ENCODE measurements at places on chromosomes 16 and 17.

DNA sequence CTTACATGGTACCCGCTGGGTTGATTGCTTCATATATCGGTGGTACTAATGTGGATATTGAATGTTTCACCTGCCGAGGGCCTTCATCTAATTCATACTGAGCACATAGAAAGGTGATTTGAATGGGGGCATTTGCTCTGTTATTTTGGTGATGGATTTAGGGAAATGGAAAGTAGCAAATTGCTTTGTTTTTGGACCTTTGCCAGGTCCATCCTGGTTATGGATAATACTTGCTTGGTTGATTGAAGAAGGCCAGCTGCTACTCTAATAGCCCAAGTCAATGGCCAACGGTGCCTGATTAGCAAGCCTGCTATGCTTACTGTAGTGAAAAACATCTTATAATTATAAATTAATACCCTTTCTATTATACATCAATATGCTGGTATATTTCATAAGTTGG is 253.6 kb downstream of the CDH13 start:
- no peak for DNase-seq

DNA sequence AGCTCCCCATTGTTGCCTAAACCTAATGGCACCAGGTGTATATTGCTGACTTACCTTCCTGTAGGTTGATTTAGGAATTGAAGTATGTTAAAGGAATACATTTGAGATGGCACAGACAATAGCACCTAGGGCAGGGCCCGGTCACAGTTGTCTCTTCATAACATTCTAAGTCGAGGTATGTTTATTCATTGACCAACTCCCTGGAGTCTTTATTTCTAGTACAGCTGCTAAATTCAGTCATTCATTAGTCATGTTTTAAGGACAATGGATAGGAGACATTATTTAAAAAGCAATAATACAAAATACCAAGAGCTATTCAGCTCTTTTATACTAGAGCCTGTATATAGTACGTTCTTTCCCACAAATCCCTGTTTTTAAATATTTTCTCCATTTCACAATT is 369.5 kb upstream of the HSBP1 start:
- no peak for DNase-seq

GRCh38 chr16:57981636-57982035 is 10.7 kb upstream of the CNGB1 start:
- no peak for DNase-seq

DNA sequence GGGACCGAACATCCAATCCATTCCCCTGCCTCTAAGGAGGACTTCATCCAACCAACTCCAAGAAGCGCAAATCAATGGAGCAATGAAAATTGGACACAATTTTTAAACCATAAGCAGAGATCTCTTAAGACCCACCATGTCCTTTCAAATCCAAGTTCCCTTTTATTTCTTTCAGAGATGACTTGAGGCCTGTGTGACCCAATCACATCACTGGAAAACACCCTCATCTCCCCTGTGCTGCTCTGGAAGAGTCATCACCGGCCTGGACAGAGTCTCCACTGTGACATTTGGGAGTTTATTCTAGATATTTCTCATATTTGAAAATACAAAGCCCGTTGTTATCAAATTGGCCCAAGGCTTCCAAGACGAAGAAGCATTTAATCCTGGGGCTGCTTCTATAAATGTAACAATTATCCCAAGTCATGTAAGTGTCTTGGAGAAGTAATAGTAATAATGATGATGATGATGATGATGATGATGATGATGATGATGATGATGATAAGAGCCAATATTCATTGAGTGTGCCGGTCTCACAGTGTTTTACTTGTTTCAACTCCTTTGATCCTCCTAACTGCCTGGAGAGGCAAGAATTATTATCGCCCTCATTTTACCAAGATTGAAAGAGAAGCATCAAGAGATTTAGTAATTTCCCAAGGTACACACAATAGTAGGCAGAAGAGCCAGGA is 72.1 kb downstream of the COPRS start:
- no peak for DNase-seq

- no peak for DNase-seq
Observed at GRCh38 chr17:82876602-82877379, 37.0 kb upstream of the ZNF750 start.

DNA sequence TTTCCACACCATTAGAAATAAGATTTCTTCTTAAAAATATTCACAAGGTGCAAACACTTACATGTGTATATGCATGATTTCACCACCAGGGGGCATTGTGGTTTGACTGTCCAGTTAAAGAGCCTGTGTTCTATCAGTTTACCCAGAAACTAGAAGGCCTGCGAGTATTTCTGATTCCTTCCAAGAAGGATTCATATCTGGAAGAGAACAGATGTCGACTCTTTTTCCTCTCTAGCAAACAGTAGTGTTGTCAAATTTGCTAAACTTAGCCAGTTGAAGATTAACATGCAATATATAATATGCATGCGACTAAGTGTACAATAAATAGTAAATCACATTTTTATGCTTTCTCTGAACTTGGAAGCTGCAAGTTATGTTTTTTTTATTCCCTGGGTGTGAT is 404.1 kb downstream of the WWOX start:
- DNase-seq: peak; percentile 50

DNA sequence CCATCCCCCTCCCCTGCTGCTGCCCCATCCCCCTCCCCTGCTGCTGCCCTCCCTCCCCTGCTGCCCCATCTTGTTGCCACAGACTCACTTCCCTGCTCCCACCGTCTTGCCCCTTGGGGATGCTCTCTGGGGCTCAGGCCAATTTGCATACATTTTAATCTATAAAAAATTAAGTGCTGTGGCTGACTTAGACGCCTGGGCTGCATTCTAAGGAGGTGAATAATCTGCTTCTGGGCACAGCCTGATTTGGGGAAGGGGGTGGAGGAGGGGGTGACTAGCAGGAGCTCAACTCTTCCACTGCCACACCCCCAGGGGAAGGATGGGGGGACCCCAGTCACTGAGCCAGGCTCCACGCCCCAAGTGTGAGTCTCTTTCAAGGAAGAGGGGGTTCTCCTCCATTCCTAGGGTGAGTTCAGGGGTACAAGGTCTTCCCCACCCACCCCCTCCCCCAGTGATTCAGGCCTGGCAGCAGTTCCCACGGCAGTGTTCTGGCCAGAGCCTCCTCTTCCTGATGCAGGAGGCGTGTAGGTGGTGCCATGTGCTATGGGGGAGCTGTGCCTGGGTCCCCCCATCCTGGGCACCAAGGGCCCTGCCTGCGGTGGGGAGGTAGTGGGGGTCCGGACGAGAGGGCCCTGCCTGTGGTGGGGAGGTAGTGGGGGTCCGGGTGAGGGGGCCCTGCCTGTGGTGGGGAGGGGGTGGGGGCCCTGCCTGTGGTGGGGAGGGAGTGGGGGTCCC is 5.0 kb downstream of the DPH1 start:
- DNase-seq: no peak

DNA sequence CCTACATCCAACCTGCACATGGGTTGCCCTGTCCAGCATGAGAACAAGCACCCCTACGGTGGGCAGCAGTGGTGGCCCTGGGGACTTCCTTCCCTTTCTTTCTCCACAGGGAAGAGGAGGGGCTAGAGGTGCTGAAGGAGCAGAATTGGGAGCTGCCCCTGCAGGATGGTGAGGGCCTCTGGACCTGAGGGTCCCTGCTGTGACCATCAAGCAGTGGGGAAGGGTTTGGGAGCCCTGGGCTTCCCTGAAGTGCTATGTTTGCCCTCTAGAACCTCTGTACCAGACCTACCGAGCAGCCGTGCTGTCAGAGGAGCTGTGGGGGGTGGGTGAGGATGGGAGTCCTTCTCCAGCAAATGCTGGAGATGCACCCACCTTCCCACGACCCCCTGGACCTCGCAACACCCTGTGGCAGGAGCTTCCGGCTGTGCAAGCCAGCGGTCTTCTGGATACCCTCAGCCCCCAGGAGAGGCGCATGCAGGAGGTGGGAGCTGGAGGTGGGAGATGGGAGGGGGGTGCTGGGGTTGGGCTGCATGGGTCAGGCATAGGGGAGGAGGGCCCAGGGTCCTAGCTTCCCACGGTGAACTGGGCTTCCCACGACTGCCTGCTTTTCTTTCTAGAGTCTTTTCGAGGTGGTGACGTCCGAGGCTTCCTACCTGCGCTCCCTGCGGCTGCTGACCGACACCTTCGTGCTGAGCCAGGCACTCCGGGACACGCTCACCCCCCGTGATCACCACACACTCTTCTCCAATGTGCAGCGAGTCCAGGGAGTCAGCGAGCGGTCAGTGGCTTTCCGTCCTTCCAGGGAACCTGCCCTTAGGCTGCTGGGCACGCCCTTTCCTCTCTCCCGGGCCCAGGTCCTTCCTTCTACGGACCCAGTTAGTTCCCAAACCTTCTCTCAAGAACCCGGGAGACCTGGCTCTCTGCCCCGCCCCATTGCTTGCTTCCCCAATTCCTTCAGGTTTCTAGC is 5.0 kb downstream of the ARHGEF15 start:
- DNase-seq: no peak

- DNase-seq: no peak
Observed at GRCh38 chr16:4052801-4053293, 63.4 kb downstream of the ADCY9 start.

- no peak for DNase-seq
Observed at GRCh38 chr17:73445466-73445865, 133.7 kb upstream of the CDC42EP4 start.

- no peak for DNase-seq
Observed at GRCh38 chr17:33234930-33235685, 58.0 kb downstream of the ASIC2 start.

- no peak for DNase-seq
Observed at GRCh38 chr16:89052890-89053724, 40.5 kb upstream of the ACSF3 start.

DNA sequence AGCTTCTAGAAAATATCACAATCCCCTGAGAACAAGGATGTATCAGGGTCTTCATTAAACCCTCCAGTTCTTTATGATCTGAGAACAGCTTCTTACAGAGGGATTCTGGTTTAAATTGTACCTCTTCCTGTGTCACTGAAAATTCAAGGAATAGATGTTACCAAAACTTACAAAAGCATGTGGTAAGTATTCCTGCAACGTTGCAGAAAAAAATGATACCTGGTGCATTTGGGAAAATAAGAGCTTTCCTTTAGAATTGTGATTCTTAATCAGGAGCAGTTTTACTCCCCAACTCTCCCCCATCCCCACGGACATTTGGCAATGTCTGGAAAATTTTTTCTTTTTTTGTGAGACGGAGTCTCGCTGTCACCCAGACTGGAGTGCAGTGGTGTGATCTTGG is 7.3 kb downstream of the SLFN14 start:
- no peak for DNase-seq

GRCh38 chr16:82454152-82454551 is 172.6 kb upstream of the CDH13 start:
- peak; percentile 9 for DNase-seq

GRCh38 chr16:51161440-51162195 is 10.5 kb upstream of the SALL1 start:
- no peak for DNase-seq

DNA sequence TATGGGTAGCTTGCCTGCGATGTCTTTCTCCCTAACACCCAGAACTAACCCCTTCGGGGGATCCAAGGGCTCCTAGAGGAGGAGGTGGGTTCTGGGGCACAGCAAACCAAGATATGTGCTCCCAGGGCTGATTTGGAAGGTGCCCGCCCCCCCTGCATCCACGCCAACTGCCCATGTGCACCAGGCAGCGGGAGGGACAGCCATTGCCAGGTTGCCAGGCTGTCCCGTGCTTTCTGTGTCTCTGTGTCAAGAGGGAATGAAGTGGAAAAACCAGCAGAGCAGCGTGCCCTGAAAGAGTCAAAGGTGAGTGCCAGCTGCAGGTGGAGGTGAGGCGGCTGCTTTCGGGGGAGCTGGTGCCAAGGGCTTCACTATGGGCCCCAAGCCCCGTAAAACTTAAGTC is 6.4 kb downstream of the TEKT5 start:
- no peak for DNase-seq

- no peak for DNase-seq
Observed at GRCh38 chr17:49101054-49101534, 31.5 kb upstream of the B4GALNT2 start.

DNA sequence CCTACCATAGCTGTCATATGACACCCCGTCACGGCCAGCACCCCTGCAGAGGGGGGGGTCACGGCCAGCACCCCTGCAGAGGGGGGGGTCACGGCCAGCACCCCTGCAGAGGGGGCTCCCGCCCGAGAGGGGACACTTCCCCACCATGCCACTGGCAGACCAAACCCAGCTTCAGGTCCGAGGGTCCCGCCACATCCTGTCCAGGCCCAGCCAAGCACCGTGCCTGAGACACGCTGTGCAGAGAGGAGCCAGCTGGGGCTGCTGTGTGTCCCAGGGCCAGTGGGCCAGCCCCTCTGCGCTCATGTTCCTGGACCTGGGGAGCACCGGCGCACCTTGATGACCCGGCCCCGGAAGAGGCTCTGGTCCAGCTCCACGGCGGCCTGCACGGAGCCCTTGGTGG is 1.9 kb downstream of the PABPN1L start:
- DNase-seq: no peak

GRCh38 chr16:85650135-85650843 is 37.2 kb downstream of the GSE1 start:
- no peak for DNase-seq

DNA sequence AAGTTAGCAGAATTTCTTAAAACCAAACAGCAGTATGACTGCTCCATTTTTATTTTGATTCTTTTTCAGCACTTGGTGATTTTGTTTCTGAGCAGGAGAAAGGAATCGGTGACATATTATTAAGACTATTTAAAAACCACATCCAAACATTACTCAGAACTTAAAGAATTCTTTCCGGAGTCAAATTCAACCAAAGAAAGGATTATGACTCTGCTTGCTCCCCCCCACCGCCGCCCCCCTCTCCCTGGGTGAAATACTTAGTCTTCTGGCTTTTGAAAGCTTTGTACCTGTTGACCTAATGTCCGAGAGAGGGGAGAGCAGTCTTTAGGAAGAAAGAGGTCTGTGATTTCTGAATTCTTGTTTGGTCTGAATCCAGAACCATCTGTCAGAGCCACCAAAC is 17.9 kb upstream of the COL1A1 start:
- DNase-seq: no peak

DNA sequence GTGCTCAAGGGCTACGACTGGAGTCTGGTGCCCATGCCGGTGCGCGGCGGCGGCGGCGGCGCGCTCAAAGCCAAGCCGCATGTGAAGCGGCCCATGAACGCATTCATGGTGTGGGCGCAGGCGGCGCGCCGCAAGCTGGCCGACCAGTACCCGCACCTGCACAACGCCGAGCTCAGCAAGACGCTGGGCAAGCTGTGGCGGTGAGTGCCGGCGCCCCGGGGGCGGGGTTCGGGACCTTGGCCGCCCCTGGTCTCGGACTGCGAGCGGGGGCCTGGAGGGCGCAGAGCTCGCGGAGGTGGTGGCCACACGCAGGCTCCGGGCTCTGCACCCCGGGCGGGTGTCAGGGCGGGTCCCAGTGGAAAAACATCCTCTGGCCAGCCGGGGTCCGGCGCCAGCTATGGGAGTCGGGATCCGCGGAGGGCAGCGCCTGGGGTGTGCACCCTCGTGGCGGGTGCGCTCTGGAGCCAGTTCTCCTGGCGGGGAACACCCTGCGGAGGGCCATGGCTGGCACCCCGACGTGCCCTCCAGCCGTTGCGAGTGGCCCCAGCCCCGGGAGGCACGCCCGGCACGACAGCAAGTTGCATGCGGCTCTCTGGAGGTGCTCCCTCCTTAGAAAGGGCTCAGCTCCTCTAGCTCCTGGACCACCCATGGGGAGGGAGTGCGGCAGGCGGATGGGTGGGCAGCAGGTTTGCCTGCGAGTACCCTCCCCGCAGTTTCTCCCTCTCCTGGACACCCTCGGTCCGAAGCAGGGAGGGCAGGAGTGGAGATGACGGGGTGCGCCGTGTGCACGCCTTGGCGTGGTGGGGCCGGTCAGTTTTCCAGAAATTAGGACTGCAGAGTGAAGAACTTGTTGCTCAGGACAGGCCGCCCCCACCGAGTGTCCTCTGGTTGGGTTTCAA is 824 bp downstream of the SOX8 start:
- DNase-seq: no peak

GRCh38 chr17:9004132-9004960 is 17.0 kb upstream of the NTN1 start:
- no peak for DNase-seq
